BE2C (cell line): ENCODE measurements at places on chromosomes 2 and 18.

DNA sequence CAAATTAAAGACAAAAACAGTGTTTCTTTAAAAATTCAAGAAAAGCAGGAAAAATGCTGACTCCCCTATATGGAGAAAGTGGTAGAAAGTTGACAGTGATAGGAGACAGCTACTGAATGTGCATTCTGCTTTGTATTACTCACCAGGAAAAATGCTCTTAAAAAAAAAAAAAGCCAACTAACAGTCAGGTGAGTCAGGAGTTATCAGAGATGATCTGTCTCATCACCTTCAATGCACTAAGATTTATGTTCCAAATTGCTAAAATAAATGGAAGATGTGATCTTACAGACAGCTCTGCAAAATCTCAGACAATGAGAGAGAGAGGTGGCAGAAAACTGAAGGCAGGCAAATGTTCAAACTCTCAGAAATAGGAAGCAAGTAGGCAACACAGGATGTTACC lies 47.6 kb upstream of the ZNF521 start:
- no peak for DNase-seq

DNA sequence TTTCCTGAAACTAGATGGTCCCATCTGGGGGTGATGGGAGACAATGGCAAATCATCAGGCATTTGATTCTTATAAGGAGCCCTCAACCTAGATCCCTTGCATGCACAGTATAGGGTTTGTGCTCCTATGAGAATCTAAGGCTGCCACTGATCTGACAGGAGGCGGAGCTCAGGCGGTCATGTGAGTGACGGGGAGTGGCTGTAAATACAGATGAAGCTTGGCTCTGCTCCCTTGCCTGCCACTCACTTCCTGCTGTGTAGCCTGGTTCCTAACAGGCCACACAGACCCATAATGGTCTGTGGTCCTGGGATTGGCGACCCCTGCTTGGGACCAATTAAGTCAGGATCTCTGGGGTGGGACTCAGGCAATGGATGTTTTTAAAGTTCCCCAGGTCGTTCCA lies 293.4 kb downstream of the ZNF521 start:
- peak; percentile 8 for DNase-seq

DNA sequence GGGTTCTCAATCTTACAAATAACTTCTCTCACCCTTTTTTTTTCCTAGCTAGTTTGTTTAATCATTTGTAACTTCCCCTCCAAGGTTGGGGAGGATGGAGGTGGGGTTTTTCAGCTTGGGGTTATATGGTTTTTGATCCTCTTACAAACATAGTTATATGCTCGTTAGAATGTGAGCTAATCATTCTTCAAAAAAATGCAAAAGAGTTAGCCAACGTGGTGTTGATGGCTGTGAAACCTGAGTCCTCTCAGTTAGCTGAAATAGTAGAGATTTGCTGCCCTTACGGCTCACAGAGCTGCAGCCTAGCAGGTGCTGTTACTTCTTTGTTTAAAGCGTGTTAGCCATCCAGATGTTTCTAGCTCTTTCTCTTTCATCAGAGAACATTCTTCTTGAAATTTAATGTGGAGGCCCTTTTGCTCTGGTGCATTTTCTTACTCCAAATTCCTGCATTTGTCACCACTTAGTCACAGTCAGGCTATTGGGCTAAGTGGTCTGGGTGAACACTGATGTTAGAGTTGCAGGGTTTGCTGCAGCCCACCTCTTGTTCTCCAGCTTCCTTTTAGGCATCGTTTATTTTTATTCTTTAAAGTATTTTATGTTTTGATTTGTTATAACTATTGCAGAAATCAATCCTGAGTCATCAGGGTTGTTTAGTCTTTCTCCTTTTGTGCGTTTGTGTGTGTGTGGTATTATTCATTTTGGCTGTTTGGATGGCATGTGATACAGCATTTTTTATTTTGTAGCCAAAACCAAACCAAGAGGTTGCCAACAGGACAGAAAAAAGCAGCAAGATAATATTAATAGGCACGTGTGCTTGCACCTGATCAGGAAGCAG lies 41.1 kb downstream of the LIMS1 start:
- DNase-seq, result no peak

GRCh38 chr2:236664136-236664535 lies 94.5 kb downstream of the ACKR3 start:
- DNase-seq, result no peak
